ENCODE measurements at places on chromosomes 5 and 9.
A peak's percentile ranks its signal among the peaks of the same experiment; 100 is the strongest.

DNA sequence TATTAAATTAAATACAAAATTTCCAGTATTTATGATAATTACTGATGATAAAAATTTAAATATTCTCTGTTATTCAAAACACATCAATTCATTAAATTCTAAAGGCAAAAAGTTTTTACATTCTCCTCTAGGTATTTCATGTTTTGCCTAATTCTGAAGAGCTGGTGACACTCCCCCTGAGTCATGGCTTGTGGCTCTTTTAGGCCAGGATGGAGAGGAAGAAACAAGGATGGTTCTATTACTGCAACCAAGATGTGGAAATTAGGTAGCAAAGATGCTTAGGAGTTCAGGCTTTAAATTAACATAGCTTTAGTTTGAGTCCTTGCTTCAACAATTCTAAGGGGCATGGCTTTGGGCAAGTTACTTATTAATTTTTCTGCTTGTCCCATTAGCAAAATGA, 1295.8 kb downstream of the EFNA5 start:
- DNase-seq: no peak

DNA sequence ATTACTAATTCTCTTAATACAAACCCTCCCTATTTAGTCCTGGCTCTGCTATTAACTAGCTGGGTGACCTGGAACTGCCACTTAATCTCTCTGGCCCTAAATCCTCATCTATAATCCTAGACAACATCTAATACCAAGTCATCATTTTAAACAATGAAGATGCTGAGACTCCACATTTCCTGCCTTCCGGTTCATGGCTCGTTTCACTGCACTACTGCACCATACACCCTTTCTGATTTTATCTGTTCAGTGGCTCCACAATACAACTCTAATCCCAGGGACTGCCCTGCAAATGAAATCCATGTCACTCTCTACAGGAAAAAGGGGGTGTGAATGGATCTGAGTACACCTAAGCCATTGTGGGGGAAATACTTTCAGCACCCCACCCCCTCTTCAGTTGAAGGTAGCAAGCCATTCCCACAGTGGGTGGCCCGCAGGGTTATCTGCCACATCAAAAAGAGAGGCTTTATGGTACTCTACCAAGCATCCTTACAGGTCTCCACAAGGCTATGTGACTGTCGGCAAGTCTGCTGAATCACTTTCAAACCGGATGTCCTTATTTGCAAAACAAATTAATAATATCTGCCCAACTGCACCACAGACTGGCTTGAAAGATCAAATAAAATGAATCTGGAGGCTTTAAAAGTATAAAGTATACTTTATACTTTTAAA, 89.5 kb downstream of the EPB41L4A start:
- DNase-seq: no peak

DNA sequence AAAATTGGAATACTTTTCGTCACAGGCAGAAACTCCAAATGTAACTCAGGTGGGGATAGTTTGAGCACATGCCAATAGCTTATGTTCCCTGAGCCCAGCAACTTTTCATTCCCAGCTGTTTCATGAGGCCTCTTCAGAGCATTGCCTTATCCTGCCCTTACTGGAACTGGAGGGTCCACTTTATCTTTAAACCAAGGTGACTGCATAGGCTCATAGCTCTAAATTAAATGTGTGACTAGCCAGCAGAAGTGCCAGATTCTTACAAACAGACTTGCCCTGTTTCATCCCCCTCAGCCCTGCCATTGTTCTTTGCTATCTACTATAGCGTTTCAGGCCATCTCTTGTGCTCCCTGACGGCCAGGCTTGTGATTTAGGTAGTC, 8.1 kb upstream of the LCP2 start:
- DNase-seq: no peak

GRCh38 chr5:37715361-37715760, 124.5 kb downstream of the GDNF start:
- no peak for DNase-seq

GRCh38 chr9:126295082-126295477, 31.5 kb upstream of the MVB12B start:
- DNase-seq: no peak

GRCh38 chr5:151002681-151003502, 17.5 kb upstream of the GPX3 start:
- DNase-seq: no peak

DNA sequence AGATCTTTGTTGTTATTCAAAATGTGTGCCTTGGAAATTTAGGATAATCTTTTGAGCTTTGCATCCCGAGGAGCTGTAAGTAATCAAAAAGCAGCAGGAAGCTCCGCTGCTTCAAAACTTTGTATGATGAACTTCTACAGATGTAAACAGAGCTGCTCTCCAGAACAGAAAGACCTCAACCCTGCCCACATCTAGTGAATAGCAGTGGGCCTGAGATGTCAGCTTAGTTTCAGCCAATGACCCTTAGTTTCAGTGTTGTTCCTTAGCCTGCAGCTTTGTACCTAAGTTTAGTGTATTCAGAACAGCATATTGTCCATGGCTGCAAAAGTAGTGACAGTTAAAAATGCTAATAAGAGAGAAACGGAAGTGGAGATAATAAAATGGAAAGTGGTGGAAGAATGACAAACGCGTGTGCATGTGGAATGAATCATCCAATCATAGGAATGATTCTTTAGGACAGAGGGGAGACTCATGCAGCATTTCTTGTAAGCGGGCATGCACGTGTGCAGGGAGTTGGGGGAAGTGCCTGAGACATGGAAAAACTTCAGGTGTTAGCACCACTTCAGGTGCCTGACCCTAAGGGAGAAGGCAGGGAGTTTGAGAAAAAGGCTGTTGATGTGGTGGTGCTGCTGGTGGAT, 24.9 kb downstream of the SNX24 start:
- DNase-seq: peak; percentile 48

DNA sequence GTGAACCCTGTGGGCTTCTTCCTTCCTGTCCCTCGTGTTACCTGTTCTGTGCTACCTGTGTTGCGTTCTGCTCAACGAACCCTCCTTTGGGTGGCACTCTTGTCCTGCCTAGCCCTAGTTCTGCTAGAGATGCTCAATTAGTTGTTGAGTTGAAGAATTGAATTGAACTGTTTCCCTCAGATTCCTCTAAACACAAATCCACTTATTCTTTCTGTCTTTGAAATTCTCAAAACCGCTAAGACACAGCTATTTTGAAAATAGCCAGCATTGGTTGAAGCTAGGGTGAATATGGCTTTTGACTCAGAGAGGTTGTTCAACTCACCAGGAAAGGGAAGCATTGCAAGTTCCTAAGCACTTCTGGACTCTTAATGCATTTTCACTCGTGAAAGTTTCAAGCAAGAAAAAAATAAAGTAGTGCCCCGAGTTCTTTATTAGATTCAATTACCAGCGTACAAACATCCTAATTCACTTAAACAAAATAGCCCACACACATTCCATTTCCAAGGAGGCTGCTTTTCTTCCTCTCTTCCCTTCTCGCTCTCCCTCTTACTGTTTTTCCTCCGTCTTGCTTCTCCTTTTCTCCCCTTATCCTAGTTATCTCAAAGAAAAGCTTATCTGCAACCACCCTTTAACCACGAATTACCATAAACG, 642 bp upstream of the ITGA1 start:
- no peak for DNase-seq

- no peak for DNase-seq
Observed at GRCh38 chr5:60779466-60779865, 64.6 kb downstream of the ELOVL7 start.

DNA sequence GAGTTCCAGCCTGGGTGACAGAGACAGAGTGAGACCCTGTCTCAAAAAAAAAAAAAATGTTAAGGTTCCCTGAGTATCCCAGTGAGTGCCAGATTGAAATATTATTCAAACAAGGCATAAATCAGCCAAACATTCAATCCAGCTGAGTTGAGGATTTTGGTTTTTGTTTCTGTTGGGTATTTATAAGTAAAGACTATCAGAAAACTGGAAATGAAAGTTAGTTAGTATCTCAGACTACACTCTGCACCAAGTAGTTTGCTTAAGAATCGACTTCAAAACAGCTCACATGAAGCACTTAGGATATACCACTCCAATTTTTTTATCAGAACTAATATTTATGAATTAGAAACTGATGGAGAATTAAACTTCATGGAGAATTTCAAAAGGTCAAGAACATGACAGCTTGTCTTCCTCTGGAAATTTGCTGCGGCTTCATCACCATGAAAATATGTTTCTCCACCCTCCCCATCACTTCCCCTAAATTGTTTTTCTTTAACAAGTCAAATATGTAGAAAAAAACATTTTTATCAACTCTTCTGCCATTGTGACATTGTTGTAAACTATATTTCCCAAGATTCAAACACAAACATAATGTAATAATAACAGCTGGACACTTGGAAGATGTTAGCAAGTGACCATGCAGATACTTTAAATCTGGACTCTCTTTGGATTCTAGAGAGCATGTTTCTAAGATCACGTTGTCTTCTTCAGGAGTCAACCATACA, 110.0 kb upstream of the PTGER4 start:
- DNase-seq: no peak

- no peak for DNase-seq
Observed at GRCh38 chr5:78002690-78003089, 226.6 kb upstream of the TBCA start.

GRCh38 chr9:130313103-130313858, 47.7 kb downstream of the HMCN2 start:
- no peak for DNase-seq

- DNase-seq: no peak
Observed at GRCh38 chr9:113465599-113466140, 2.1 kb downstream of the RGS3 start.

Data from ACHN (cell line).